Neuronal stem cell (in vitro differentiated cells): ENCODE measurements at places on chromosomes 11 and 22.

- no peak overlapping the region for H3K4me3 ChIP-seq
- H3K4me1 ChIP-seq, result peaks cover 22% of the 10 kb centered on the region
- H3K27ac ChIP-seq, result no peak overlapping the region
- no peak for DNase-seq
- H3K27me3 ChIP-seq, result no peaks in the 10 kb centered on the region
Measured at GRCh38 chr11:44754876-44755555, 28.3 kb downstream of the TSPAN18 start.

DNA sequence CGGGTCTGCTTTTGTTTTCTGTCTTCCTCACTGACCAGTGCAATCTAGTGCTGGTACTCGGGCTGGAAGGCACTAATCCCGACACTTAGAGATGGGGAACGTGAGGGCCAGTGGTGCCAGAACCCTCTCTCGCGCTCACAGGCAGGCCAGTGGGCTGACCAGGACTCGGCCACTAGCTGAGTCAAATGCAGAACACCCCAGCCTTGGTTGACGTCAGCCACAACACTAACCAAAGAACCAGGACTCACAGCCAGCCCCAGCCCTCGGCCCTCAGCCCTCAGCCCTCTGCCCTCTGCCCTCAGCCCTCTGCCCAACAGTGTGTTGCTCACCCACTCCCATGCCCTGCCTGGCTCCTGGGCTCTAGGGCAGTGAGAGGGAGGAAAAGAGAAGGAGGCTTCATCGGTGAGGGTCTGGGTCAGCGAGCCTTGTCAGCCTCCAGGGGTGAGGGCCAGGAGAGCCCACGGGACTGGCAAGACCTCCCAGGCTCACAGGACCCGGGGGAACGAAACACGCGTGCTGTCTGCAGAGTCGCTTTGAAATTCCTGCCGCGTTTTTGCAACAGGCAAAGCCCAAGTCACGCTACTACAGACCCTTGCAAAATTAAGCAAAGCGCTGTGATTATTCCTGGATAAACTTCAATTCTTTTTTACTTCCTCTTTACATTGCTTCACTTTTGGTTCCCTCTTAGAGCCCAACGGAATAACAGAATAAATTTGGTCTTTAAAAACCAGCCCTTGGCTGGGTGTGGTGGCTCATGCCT lies 27.5 kb downstream of the KIAA0930 start:
- H3K27ac ChIP-seq, result no peak overlapping the region
- H3K27me3 ChIP-seq, result no peaks in the 10 kb centered on the region

DNA sequence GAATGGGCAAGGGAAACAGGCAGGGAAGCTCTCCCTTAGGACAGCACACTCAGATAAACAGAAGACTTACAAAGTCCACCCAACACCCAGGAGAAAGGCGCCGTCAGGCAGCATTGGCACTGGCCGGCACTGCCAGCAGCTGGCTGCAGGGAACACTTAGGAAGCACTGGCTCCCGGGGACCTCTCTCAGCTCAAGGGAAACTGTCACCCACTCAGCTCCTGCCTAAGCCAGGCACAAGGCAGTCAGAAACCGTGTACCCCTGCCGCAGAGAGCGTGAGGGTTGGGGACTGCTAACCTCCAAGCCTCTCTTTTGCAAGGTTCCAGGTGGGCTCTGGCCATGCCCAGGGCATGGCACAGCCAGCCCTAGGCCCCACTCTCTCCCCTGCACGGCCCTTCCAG lies 64.7 kb downstream of the DGCR2 start:
- peaks cover 38% of the 10 kb centered on the region for H3K36me3 ChIP-seq
- no peak overlapping the region for H3K4me3 ChIP-seq
- H3K4me1 ChIP-seq, result peaks cover 2% of the 10 kb centered on the region
- H3K27me3 ChIP-seq, result no peaks in the 10 kb centered on the region

GRCh38 chr11:126485021-126485792 lies 129.7 kb downstream of the ST3GAL4 start:
- peaks cover 2% of the 10 kb centered on the region for H3K4me1 ChIP-seq
- no peaks in the 10 kb centered on the region for H3K36me3 ChIP-seq
- H3K27ac ChIP-seq, result no peak overlapping the region
- no peaks in the 10 kb centered on the region for H3K27me3 ChIP-seq

- peak; percentile 17 for DNase-seq
- no peak overlapping the region for H3K4me3 ChIP-seq
- H3K4me1 ChIP-seq, result peaks cover 7% of the 10 kb centered on the region
- no peak overlapping the region for H3K27ac ChIP-seq
- no peaks in the 10 kb centered on the region for H3K27me3 ChIP-seq
- no peaks in the 10 kb centered on the region for H3K36me3 ChIP-seq
Measured at GRCh38 chr22:38572065-38572464, 2.1 kb upstream of the DMC1 start.
